T-helper 2 cell (primary cell): ENCODE measurements at places on chromosomes 6 and 20.

GRCh38 chr20:60447703-60448102 is 489.5 kb downstream of the CDH26 start:
- DNase-seq, result no peak

DNA sequence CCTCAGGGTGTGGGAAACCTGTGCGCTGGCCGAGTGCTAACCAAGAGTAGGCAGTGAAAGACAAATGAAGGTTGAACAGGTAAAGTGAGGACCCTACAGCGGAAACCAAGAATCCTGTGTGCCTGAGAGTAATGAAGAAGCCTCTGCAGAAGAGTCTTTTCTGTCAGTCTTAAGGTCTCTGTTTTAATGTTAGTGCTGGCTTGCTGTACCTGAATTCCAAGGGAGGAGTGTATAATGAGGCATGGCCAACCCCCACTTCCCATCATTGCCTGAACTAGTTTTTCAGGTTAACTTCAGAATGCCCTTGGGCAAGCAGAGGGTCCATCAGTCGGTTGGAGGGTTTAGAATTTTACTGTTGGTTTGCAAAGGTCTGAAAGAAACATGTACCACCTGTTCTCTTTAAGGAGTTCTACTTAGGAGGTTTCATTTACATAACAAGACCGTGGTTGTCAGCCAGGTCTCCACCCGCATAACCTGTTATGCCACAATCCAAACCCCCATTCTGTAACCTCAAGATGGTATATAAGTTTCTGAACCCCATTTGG is 589 bp upstream of the PDCD2 start:
- no peak for DNase-seq

DNA sequence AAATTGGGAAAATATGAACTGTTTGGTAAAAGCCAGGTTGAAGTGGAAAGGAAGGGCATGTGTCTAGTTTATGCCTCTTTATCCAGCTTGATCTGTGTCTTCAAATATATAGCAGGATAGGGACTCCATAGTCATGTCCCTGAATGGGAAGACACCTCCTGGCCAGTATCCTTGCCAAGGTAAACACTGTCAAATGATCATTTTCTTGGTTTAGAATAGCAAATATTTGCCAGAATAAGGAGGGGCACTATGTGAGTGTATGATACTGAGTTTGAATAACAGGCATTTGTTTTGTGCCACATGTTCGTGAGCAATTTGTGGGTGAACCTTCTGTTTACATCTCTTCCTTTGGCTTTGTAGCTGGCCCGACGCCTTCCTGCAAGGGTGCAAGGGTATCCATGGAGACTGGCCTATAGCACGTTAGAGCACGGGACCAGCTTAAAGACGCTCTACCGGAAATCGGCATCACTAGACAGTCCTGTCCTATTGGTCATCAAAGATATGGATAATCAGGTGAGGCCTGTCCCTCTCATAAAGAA is 34.2 kb upstream of the HINT3 start:
- no peak for DNase-seq

- no peak for DNase-seq
Measured at GRCh38 chr6:125346926-125347563, 45.3 kb upstream of the HDDC2 start.
